ENCODE measurements at places on chromosomes 2 and 18.

DNA sequence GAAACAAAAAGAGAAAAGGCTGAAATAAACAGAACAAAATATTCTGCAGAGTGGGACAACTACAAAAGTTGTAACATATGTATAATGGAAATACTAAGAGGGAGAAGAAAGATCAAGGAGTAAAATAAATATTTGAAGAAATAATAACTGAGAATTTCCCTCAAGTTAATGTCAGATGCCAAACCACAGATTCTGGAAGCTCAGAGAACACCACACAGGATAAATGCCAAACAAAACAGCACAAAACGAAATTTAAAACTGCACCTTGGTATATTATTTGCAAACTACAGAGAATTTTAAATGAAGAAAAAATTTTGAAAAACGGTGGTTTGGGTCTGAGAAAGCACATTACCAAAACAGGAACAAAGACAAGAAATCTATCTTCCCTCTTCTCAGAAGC is 1588.9 kb upstream of the TMEFF2 start:
- DNase-seq, result no peak

GRCh38 chr2:40556293-40556692 is 104.4 kb upstream of the SLC8A1 start:
- DNase-seq, result no peak

- DNase-seq, result no peak
Observed at GRCh38 chr2:72095364-72095763, 52.3 kb downstream of the CYP26B1 start.

GRCh38 chr2:120346667-120347358 is 877 bp downstream of the INHBB start:
- no peak for DNase-seq

- DNase-seq, result no peak
Observed at GRCh38 chr2:239087046-239087710, 239.3 kb downstream of the TWIST2 start.

GRCh38 chr2:152019732-152020131 is 79.1 kb downstream of the CACNB4 start:
- DNase-seq, result no peak

- no peak for DNase-seq
Observed at GRCh38 chr2:200450288-200450687, 59.6 kb downstream of the KCTD18 start.

DNA sequence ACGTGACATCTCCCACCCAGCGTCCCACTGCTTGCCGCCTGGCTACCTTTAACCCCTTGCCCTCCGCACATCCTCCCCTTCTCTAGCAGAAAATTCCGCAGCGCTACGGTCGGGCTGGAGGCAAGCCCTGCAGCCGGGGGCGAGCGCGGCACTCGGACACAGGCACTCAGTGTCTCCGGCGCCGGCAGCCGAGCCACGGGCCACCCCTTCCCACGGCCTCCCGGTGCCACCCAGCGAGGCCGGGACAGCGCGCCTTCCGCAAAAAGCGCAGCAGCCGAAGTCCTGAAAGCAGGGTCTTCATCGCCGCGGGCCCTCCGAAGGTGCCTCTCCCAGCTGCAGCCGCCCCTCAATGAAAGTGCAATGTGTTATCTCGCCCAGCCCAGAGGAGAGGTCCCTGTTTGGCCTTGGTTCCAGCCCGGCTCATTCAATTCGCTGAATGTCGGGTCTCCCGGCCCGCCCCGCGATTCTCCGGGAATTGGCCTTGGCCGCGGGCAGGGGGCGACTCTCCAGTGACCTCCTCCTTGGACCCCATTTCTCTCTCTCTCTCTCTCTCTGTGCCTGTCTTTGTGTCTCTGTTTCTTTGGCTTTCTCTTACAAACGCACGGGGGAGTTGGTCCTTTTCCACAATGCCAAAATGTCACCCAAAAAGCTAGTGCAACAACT is 1.1 kb downstream of the DLGAP1 start:
- no peak for DNase-seq

Data from stimulated activated CD8-positive, alpha-beta memory T cell treated with anti-CD3 and anti-CD28 coated beads, Interleukin-7, amount 100 ng/mL, for 48 hours (primary cell).